ENCODE measurements at places on chromosomes 13 and 19. TPM values are rescaled to one million over a fixed set of nuclear protein-coding genes. Genes with fewer than 3 reads are reported as not detected.

DNA sequence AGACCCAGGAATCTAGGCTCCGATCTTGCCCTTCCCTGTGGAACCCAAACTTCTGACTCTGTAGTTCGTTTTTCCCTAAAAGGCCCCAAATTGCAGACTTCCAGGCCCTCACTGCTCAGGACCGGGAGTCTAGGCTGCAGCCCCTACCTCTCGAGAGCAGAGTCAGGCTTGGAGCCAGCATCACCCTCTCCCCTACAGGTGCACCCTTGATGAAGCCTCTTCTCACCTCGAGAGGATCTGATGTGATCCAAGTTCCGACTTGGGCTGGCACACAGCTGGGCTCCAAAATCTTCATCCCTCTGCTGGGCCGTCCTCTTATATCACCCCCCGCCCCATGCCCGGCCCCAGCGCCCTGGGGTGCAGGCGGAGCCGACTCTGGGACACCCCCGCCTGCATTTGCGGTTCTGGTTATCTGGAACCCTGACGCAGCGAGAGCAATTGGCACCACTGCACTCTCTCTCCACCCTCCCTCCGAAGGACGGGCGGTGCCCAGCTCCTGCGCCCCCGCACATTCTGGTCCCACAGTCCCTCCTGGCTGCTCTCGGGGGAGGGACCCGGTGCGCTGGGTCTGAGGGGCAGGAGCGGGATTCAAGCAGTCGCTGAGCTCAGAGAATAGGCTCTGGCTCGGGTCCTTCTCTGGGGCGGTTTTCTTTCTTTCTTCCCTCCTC lies at the start of gene KLK7:
Gene KLK7, minus strand, starts transcription at position 293 of the 668 bp plus-strand sequence. CDS start 1,518 bp downstream, outside the sequence.
- no peak for DNase-seq

CD79A gene
- 21.5 TPM for total RNA-seq

ADAMTSL5 gene
- 2.8 TPM for total RNA-seq

DNA sequence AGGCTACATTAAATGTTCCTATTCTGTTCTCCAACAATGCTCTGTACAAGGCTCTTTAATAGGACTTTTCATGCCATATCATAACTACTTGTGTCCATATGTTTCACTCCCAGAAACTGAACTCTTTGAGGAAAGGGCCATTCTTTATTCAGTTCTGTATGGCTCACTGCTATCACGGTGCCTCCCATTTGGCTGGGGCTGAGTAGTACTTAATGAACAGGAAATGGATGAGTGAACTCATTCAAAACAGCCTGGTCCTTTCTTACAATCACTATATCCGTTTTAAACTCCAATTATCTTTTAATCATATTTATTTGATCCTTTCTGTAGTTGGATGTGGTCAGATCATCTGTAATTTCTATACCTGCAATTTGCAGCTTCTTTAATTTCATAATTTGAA lies 410.6 kb downstream of the TBC1D4 start:
- no peak for DNase-seq

DNA sequence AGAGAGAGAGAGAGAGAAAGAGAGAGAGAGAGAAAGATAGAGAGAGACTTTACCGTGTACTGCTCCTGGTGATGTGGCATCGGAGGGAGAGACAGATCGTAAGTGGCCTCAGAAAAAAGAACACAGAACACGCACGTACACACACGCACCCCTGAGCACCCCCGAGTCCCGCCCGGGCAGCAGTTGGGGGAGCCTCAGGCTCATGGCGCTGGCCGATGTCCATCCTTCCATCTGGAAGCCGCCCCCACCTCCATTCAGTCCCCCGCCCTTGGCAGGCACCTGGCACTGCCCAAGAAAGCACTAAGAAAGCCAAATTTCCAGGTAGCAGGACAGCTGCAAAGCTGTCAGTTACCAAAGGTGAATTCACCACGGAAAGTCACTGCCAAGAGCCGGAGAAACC lies 116.9 kb downstream of the IER2 start:
- DNase-seq: no peak

GRCh38 chr13:45040622-45041021 lies 51.3 kb downstream of the GPALPP1 start:
- DNase-seq: no peak

URAD gene
- total RNA-seq: not detected

FAM83E gene
- 1.7 TPM for total RNA-seq

DNA sequence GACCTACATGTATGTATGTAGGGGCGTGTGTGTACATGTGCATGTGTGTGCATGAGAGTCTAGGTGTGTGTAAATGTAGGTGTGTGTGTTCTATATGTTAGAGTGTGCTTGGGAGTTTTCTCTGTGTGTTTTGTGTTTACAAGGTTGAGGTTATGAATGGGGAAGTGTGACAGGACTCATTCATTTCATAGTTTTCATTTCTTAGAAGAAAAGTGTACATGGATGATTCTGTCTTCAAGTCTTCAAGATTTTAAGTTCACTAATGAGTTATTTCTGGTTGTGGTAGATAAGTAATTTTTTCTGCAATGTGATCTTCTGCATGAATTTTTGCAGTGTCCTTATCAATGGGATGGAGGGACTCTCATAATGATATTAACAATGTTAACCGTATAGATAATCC lies 118.2 kb upstream of the SLC10A2 start:
- no peak for DNase-seq

DNA sequence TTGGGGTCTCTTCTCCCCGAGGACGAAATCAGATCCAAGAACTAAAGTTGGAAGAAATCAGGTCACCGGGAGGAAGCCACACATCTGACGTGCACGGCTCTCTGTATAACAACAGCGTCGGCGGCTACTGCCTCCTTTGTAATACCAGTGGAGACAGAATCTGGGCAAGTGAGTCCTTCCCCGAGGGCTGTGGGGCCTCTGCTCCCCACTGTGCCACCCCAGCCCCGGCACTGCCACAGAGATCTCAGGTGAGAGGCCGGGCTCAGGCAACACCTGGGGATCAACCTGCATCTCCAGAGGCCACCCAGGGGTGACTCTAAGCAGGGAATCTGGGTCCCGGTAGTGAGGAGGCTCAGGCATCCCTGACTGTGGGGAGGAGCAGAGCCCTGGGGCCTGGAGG lies 33.7 kb upstream of the C13orf46 start:
- DNase-seq: no peak

GRCh38 chr13:71309905-71310304 lies 557.1 kb downstream of the DACH1 start:
- no peak for DNase-seq

DNA sequence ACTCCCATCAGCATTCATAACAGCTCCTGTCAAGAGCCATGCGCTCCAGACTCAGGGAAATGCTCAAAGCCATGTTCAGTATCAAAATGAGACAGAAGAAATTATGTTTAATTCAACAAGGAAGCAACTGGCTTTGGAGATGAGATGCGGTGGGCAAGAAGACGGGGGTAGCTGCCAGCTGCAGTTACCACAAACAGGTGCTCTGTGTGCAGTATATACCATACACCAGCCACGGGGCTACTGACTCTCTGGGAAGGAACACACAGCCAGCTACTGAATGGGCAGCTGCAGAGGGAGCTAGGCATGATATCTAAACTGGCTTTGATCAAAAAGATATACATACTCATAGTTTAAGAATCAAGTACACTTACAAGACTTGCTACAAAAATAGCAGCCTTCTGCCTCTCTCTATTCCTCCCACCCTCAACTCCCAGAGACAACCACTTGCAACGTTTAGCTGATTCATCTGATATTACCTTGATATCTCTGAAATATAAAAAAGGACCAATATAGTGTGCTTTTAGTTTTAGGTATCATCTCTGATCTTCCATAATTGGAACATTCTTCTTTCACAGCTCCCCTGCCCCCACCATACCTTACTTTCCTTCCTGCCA lies 593.0 kb downstream of the UQCRFS1 start:
- DNase-seq: no peak

DNA sequence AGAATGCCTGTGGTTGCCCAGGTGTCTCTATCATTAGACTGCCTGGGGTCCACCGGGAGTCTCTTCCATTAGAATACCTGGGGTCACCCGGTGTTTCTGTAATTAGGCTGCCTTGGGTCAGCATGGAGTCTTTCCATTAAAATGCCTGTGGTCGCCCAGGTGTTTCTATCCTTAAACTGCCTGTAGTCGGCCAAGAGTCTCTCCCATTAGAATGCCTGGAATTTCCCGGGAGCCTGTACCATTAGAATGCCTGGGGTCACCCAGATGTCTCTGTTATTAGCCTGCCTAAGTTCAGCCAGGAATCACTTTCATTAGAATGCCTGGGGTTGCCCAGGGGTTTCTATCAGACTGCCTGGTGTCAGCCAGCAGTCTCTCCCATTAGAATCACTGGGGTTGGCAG lies 1492.8 kb downstream of the UQCRFS1 start:
- no peak for DNase-seq

DNA sequence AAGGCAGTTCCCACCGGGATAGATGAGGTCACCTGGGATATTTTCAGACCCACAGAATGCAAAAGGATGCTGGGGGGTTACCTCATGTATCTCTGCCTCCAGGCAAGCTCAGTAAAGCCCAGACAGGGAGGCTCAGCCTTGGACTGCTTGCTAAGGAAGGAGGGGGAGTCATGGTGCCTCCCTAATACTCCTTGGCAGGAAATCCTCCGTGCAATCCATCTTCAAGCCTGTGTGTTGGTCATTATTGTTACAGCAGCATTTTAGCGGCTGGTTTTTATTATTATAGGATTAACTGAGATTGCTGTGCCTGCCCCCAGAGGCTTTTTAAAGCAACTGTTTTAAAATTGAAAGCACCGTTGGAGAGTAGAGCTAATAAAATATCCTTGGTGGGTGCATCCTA lies 188.5 kb upstream of the UBL3 start:
- no peak for DNase-seq

TICAM1 gene
- 14.0 TPM for total RNA-seq

RAX2 gene
- total RNA-seq: not detected

DNA sequence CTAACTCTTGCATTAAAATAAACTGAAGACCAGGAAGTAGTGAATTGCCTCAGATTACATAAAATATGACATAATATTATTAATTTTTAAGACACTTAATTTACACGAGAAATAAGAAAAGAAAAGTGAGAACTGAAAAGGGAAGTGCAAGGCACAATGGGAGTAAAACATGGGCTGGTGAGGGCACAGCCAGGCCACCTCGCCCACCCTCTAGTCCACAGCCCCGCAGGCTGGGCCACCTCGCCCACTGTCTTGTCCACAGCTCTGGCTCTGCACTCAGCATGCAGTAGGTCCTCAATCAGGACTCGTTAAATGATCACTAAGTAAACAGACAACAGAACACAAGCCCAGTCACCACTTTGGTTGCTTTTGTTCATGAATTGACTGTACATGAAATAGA lies 67.8 kb upstream of the ARHGEF7 start:
- no peak for DNase-seq

ONECUT3 gene
- not detected for total RNA-seq

GRCh38 chr19:1720237-1720636 lies 33.1 kb upstream of the ONECUT3 start:
- DNase-seq: no peak

GFY gene
- not detected for total RNA-seq

YIPF2 gene
- 20.5 TPM for total RNA-seq

BEST2 gene
- not detected for total RNA-seq

ZNF177 gene
- total RNA-seq: 0.68 TPM

DNA sequence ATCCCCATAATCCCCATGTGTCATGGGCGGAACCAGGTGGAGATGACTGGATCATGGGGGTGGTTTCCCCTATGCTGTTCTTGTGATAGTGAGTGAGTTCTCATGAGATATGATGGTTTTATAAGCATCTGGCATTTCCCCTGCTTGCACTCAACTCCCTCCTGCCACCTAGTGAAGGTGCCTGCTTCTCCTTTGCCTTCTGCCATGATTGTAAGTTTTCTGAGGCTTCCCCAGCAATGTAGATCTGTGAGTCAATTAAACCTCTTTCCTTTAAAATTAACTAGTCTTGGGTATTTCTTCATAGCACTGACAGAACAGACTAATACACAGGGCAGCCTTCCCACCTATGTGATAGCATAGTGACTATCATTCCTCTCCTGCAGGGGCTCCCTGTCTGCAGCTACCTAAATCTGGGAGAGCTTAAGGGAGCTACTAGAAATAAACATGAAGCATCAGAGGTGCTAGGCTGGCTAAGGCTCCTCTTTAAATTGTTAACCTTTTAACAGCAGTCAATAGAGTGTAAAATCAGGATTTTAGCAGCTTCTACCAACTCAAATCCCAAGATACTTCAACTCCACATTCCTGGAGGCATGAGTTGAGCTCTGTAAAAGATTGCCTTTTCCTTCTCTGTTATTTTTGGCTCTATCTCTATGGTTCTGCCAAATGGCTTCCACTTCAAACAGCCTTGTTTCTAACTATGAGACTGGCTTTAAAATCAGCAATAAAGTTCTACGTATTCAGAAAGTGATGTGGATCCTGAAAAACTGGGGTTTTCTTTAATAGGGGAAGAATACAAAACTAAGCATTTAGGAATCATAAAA lies 112.3 kb downstream of the VWA8 start:
- DNase-seq: no peak

TFDP1 gene
- 180 TPM for total RNA-seq

DNA sequence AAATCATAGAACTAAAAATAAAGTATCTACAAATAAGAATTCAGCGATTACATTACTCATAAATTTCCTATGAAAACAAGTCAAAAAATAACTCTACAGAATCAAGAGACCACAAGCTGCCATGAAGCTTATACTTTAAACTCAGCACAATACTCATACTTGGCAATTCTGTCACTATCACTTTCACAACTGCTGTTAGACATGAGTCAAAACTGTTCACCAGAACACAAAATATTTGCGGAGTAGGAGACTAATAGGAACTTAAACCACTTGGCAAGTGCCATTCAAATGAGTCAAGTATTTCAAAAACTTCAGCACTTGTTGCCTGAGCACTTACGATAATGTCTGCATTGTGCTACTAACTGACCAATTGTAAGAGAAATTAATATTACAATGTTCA lies 387.8 kb upstream of the GPC6 start:
- DNase-seq: no peak

DNA sequence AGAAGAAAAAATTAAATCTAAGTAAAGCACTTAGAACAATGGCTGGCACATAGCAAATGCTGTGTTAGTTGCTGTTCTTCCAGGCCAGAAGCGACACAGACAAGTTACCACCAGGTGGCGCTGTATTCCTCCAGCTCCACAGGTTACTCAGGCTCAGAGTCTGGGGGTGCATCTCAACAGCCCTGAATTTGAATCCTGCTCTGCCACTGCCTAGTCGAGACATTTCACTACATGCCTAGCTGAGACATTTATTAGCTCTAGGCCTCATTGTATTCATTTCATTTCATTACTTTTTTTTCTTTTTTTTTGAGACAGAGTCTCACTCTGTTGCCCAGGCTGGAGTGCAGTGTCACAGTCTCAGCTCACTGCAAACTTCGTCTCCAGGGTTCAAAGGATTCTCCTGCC lies 16.4 kb upstream of the CYP2B6 start:
- peak; percentile 87 for DNase-seq

- no peak for DNase-seq
These were observed 7.1 kb downstream of the MIDN start for GRCh38 chr19:1255186-1256161.

- DNase-seq: no peak
These were observed 518.0 kb upstream of the SGCG start for GRCh38 chr13:22662771-22663170.

- DNase-seq: peak; percentile 83
These were observed 18.5 kb upstream of the POP4 start for GRCh38 chr19:29587518-29587986.

DNA sequence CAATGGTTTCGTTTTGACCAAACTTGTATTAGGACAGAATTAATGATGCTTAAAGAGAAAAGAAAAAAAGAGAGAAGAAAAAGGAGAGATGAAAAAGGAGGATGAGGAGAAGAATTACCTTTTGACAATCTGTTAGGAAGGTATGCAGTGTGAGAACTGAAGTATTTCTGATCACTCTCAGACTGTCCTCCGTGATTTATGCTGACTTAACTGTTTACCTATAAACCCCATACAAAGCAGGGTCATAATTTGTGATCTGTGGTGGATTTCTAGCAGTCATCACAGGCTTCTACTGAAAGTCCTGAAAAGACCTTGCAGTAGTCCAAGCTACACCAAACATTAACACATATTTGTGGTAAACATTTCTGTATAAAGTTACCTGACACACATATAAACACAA lies 93.9 kb downstream of the PCDH17 start:
- DNase-seq: no peak
